Natural killer cell treated with Interleukin-12 subunit alpha and Interleukin-12 subunit beta and Interleukin-15 and Interleukin-18, amount 100 ng/mL, for 72 hours (primary cell): ENCODE measurements at places on chromosomes 13 and 19. TPM values are rescaled to one million over a fixed set of nuclear protein-coding genes. Genes with fewer than 3 reads are reported as not detected.

DNA sequence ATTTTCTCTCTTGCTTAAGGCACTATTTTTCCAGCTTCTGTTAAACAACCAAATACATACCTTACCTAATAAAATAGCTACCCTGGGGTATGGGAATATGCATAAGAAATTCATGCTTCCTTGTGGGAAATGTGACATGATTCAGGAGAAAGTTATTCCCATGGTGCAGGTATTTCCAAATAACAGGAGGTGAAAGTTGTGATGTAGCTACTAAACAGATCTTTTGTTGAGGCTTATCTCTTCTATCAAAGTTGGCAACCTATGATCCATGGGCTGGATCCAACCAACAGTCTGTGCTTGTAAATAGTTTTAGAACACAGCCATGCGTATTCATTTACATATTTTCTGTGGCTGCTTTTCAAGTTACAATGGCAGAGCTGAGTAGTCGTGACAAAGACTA, 177.8 kb upstream of the NBEA start:
- no peak for DNase-seq

- no peak for DNase-seq
Measured at GRCh38 chr19:3480383-3481091, at the start of gene SMIM24. Gene SMIM24 (minus strand): TSS chr19:3480525. CDS start chr19:3480463, 62 bp downstream.

GRCh38 chr19:43438291-43439031, 23.8 kb downstream of the TEX101 start:
- no peak for DNase-seq

- DNase-seq = no peak
Measured at GRCh38 chr19:33199441-33200265, 5.5 kb downstream of the LRP3 start.

- no peak for DNase-seq
Measured at GRCh38 chr13:36329361-36329760, 16.8 kb downstream of the SPART start.

GRCh38 chr19:535017-535835, 3.7 kb downstream of the CDC34 start:
- DNase-seq = no peak

GRCh38 chr19:6767081-6767356, 216 bp downstream of the SH2D3A start:
- no peak for DNase-seq

DNA sequence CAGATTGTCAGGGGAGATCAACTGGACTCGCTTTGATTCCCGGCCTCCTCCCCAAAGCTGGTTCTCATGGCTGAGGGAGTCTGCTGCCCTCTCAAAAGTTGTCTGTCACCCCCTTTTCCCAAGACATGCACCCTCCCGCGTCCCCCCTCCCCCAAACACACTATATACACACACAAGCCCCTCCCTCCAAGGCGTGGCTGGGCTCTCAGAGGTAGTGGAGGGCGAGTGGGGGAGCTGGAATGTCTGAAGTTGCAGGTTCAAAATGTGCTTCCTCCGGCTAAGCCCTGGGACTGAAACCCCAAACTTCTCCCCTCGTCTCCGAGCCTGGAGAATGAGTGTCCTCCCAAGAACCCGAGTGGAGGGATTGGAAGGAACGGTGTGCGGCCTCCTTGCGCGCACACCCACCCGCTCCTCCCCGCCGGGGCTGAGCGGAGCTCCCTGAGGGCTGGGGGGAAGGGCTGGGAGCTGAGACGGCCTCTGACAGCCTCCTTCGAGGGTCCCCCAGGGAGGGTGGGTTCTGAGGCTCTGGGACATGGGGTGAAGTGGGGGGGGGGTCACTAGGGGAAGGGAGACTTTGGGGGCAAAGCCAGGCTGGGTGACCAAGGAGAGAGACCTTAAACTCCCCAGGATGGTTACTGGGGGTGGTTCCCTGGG, 9.9 kb upstream of the MEIS3 start:
- DNase-seq = no peak

COMP gene
- total RNA-seq = not detected

DAPK3 gene
- total RNA-seq = 54.5 TPM

SIGLEC5 gene
- total RNA-seq = 0.22 TPM

ZNF615 gene
- total RNA-seq = 12.9 TPM

CEACAM20 gene
- total RNA-seq = not detected
